Fibroblast of skin of right biceps (primary cell): ENCODE measurements at places on chromosomes 7 and 10.

- DNase-seq, result no peak
Observed at GRCh38 chr7:140619176-140619575, 21.4 kb downstream of the DENND2A start.

- DNase-seq, result no peak
Observed at GRCh38 chr10:92719991-92720830, 30.5 kb downstream of the HHEX start.

DNA sequence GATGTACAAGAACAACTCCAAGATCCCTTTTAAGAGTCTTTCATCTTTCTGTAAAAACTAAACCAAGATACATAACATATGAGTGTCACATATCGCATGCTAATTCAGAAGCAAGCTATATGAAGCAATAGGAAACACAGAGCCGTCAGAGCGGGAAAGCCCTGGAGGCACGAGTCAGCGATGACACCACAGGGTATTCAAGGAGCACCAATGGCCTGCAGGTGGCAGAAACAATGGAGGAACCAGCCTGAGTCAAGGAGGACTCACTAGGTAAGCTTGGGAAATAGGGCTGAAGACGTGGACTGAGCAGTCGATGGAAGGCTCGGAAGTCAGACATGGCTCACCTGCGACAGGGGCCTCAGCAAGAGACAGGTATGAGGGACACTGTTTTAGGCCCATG lies 214.4 kb downstream of the FAM107B start:
- peak; percentile 41 for DNase-seq

DNA sequence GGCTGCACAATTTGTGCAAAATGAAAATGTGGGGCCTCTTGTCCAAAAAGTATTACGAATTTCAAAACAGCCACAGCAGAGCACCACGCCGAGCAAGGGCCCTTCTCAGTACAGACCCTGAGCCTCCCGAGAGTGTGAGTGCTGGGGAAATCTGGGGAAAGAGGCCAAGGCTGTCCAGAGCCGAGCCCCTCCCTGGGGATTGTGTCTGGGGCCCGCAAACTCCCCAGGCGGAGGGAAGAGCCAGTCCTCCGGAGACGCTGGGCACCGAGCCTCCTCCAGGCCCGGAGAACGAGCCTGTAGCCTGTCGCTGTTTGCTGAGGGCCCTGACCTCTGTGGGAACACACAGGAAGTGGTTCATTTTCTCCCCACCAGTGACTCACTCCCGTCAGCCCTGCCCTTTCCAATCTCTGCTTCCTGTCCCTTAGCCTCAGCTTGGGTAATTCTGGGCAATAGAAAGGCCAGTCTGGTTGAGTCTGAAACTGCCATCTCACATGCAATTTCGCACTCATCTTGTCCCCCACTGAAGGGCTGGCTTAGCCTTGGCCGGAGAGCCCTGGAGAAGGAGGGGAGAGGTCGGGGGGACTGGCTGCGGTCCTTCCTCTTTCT lies 19.5 kb upstream of the GNA12 start:
- DNase-seq, result peak; percentile 95

DNA sequence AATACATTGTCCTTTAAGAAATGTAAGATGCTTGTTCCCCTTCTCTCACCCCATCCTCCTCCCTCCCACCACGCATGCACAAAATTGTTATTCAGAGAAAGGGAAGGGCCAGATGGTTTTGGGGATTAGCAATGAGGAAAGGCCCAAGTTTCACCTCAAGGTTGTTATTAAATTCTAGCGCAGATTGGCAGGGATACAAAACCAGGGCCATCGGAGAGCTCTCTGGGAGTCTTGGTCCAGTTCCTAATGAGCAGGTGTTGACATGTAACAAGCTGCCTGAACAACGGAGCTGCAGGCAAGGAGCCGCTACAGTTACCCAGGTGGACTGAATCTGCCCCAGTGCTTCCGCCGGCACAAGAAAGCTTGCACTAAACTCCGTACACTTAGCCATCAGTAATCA lies 9.7 kb upstream of the ANK3 start:
- DNase-seq, result no peak

GRCh38 chr10:95518455-95519452 lies 42.4 kb downstream of the SORBS1 start:
- DNase-seq, result no peak

GRCh38 chr10:30534465-30535144 lies 94.9 kb downstream of the LYZL2 start:
- peak; percentile 67 for DNase-seq

GRCh38 chr10:29680091-29680490 lies 45.3 kb upstream of the SVIL start:
- no peak for DNase-seq

DNA sequence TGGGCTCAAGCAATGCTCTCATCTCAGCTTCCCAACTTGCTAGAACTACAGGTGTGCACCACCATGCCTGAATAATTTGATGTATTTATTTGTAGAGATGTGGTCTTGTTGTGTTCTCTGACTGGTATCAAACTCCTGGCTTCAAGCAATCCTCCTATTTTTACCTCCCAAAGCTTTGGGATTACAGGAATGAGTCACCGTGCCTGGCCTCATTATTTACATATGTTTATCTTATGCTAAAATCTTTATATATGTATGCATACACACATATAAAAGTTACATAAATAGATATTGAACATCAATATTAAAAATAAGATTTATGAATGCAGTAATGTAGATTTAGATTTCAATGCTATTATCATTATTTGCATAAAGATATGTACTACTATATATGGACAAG lies 1634.5 kb upstream of the LRRTM3 start:
- DNase-seq, result peak; percentile 10
